ENCODE measurements at places on chromosomes 13 and 19.

- DNase-seq = no peak
These were observed 18.5 kb upstream of the LPAR6 start for GRCh38 chr13:48431431-48431830.

- DNase-seq = no peak
These were observed at the start of gene KCNN1 for GRCh38 chr19:17966550-17967256. KCNN1 (plus strand) TSS chr19:17967107; CDS start chr19:17973889, 6,782 bp downstream.

GRCh38 chr19:1631557-1632100 lies 20.8 kb downstream of the TCF3 start:
- no peak for DNase-seq

GRCh38 chr13:41224113-41225110 lies 30.0 kb upstream of the KBTBD7 start:
- DNase-seq = no peak

- no peak for DNase-seq
These were observed 697.3 kb downstream of the PCDH9 start for GRCh38 chr13:66532845-66533244.

DNA sequence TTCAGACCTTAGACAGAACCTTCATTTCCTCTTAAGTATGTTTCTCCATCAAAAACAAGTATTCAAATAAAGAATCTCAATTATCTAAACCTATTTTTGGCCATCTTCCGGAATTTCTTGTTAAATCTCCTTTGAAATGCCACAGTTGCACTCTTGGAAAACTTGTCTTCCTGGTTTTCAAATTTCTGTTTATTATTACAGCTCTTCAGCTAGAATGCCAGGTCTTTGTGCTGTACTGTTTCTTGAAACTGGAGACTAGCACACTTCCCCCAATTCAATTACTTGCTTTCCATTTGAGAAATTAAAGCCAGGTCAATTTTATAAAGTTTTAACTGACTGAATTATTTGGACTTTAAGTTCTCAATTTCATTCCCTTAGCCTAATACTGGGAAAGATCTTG lies 10.2 kb downstream of the KCNRG start:
- no peak for DNase-seq

GRCh38 chr13:36675213-36675536 lies 1.4 kb downstream of the SERTM1 start:
- DNase-seq = no peak

- DNase-seq = no peak
These were observed 9.1 kb downstream of the OR7C2 start for GRCh38 chr19:14950421-14950820.

DNA sequence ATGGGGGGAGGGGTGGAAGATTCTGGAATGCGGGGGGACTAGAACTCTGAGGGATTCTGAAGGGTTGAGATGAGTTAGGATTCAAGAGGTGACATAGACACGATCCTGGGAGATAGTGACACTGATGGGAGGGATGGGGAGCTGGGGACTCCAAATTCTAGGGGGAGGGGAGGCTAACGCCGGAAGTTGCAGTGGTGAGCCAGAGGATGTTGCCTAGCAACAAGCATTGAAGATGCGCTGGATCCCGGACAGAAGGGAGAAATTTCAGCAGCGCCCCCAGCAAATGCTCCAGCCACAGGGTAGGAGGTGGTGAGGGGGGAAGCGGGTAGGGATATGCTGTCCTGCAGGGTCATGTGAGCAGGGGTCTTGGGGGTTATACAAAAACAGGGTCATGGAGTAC lies 6.9 kb upstream of the LTBP4 start:
- no peak for DNase-seq

DNA sequence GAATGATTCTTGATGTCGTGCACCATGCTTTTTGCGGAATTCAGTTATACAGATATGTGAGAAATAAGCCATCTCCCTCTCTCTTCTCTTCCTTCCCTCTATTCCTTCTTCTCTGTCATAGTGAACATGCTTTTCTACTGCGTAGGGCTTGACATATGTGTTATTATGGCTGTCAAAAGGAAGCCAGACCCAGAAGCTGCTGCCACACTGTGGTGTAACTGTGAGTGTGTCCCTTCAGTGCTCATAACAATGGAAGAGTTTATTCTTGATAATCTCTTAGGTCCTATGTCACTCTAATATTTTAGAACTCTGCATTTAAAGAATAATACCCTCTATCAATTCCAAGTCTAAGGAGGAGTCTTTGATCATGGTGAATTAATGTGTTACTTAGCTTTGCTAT lies 208.9 kb upstream of the TMTC4 start:
- no peak for DNase-seq

- no peak for DNase-seq
These were observed 2.2 kb upstream of the IRS2 start for GRCh38 chr13:109788372-109789111.

- no peak for DNase-seq
These were observed 15.0 kb downstream of the LRP3 start for GRCh38 chr19:33208904-33209849.

DNA sequence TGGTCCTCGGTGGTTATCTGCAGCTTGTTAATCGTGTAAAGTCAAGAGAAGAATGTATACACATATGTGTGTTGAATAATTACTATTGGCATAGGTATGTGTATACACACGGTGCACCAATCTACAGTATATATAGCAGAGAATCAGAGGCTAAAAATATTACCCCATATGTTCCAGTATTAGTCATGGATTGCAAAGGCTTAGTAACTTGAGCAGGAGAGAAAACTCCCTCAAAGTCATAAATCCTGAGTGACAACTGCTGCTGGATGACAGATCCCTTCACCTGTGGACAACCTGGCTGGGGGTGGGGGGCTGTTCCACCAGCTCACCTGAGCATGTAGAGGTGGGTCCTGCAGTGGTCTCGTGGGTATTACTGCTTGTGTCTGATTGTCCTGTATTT lies 185.0 kb downstream of the ZNF536 start:
- DNase-seq = no peak

DNA sequence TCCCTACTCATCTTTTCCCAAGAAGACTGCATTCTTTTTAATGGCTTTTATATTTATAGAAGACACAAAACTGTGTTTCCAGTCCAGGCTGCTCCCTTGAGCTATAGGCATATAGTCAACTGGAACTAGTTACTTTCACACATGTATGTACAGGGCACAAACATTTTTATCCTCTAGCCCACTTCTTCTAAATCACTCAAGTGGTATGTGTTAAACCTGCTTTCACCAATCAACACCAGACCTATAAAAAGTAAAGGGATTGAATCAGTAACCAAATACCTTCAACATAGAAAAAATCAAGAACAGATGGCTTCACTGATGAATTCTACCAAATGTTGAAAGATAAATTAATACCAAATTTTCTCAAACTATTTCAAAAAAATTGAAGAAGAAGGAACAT lies 584.2 kb upstream of the SLITRK1 start:
- no peak for DNase-seq

DNA sequence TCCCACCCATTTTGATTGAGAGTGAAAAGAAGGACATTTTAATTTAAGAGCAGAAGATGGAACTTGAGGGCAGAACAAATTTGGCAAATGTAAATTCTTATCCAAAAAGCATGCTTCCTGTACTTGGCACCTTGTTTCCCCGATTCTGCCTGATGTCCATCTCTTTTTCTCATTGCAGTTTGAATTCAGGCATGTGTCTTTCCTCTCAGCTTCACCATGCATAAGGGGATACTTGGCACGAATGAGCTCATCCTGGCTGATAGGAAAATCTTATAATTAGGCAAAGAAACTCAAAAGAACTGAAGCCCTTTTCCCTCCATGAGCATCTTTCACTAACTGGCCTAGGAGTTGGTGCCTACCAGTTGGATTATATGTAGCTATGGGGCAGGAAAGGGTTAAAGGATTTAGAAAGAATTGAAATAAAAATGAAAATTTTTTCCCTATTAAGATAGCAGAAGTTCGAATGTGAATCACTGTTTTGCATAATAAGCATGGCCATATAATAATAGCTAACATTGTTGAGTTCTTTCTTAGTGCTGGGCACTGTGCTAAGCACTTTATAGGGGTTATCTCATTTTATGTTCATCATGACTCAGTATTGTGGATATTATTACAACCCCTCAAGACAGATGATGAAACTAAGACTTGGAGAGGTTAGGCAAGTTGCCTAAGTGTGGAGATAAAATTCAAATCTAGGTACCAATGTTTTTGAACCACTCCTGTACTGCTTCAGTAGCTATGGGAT lies 386.6 kb downstream of the KCNRG start:
- DNase-seq = no peak

GRCh38 chr13:45464141-45464686 lies 525 bp upstream of the COG3 start:
- peak; percentile 84 for DNase-seq

DNA sequence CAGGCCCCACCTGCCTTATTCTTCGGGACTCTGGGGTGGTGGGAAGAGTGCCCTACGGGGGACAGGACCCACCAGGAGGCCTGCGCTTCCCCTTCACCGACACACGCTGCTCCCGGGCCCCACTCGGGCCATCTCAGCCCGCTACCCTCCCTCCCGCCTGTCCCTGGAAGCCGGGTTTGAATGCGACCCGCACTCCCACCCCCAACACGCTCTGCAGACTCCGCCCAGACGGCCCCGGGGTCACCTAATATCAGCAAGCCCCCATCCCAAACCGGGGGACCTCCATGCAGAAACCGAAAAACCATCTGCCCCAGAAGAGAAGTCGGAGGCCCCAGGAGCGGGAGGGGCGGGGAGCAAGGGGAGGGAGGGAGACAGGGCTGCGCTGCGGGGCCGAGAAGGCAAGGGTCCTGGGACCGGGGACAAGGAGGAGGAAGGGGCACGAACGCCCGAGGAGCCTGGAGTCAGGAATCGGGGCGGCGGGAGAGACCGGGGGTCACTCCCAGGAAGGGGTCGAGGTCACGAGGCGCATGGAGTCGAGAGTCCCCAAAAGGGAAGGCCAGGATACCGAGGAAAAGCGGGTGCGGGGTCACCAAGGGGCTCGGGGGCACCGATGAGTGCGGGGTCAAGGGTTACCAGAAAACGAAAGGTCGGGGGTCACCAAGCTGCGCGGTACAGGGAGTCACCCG lies 766 bp downstream of the SBNO2 start:
- DNase-seq = no peak

GRCh38 chr19:21127001-21127400 lies 14.8 kb upstream of the ZNF431 start:
- no peak for DNase-seq

GRCh38 chr19:7933411-7933810 lies 7.5 kb upstream of the CTXN1 start:
- no peak for DNase-seq
